Stimulated activated CD4-positive, alpha-beta T cell treated with anti-CD3 and anti-CD28 coated beads, TNF-alpha, amount 100 ng/mL, for 48 hours (primary cell): ENCODE measurements at places on chromosomes 7 and 10.

GRCh38 chr10:93718937-93719725, 16.7 kb upstream of the FRA10AC1 start:
- DNase-seq: no peak

DNA sequence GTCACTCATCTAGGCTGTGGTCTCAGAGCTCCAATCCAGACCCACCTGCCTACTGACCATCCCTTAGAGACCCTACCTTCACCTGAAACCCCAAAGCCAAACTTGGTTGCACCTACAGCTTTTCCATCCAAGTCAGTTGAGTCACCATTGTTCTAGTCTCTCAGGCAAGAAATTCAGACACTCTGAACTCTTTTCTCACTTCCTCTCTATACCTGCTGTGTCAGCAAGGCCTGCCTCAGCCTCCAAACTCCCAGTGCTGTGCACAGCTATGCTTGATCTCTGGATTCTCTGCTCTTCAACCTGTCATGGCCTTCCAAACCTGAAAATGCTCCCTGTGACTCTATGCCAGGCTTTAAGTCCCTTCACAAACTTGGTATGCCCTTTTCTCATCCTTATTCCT, 47.4 kb upstream of the MTURN start:
- no peak for DNase-seq

DNA sequence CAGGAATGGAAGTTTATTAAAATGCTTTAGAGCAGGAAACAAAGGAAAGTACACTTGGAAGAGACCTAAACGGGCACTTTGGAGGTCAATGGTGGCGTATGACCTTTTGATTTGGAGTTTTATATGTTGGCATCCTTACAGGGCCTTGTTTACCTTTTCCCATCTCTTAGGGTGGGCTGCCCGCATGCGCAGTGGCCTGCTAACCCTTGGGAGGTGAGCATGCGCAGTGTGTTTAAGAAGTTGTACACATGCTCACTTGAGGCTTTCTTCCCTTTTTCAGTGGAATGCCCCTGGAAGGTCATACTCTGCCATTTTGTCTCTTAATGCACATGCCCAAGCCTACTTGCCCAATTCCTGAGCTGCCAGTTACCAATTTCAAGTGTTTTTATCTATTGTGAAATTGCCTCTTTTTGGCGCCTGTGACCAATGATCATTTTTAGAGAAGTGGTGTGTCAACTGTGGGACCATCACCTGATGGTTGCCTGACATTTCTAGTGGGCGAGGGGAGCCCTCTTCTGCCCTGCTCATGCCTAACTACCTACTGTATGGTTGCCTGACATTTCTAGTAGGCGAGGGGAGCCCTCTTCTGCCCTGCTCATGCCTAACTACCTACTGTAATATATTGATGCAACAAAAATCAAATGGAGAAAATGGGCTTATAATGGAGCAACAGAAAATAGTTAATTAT, 138.0 kb downstream of the PPP1R9A start:
- no peak for DNase-seq

- DNase-seq: no peak
These were observed 3.0 kb upstream of the BUB3 start for GRCh38 chr10:123150986-123151736.

GRCh38 chr7:68707958-68708357, 890.3 kb upstream of the AUTS2 start:
- DNase-seq: no peak

DNA sequence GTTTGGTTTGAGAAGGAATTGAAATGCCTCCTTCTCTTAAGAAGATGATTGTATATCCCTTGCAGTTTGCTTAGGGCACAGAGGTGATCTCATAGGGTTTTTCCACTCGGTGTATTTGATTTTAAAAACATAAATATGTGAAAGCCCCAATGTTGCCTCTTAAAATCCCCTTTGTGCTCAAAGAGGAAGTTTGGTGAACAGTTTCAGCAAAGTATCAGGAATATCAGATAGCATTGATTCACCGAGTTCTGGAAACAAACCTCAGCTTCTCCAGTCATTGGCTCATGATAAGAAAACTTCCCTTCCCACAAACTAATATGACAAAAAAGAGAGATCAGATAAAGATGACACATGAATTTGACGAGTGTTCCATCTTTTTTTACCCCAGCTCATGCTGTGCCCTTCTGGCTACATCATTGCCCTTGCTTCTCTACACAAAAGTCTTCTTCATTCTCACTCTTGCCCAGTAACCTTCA, 20.1 kb upstream of the SMNDC1 start:
- no peak for DNase-seq

GRCh38 chr7:129389829-129390228, 44.4 kb upstream of the STRIP2 start:
- DNase-seq: no peak

DNA sequence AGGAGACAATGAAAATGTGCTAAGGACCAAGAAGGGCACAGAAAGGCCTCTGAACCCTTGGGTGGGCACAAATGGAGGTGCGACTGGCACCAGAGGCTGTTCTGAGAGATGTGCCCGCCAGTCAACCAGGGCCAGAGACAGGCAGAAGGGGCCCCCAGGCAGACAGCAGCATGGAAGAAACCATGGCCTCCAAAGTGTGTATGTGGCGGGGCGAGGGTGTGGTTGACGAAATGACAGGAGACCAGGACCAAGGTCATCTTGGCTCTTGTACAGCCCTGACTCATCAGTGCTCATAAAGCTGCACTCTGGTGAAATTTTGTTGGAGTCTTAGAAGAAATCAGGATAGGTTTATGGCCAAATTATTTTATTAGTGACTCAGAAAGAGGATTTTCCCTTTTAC, 4.0 kb upstream of the MRPS24 start:
- no peak for DNase-seq

DNA sequence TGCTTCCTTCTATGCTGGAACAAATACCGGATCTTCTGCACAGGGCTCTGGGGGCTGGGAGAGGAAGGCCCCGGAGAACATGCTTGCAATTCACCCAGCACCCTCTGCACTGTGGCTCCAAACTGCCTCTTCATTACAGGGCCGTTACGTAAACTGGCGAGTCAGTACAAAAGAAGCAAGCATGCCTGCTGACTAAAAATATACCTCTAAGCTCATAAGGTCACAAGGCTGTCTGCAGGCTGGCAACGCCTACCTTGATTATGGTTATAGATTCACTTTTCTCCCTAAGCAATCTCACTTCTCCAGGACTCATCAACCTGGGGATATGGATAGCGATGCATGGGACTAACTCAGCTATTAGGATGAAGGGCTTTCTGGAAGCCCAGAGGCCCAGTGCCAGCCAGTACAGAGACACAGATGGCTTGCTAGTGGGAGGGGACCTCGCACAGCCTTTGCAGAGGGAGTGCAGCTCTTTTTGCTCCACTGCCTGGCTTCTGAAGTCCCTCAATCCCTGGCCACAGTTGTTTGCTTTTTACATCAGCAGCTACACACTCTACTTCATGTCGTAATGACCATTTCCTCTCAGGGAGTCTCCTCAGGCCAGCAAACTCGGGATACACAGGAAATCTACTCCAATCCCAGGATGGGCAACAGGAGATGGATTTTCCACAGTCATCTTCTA, 96.1 kb downstream of the SH3PXD2A start:
- no peak for DNase-seq
